Stimulated activated CD4-positive, alpha-beta T cell treated with anti-CD3 and anti-CD28 coated beads, Interleukin-12 subunit alpha, Interleukin-12 subunit beta, amount 100 ng/mL, for 4 hours (primary cell): ENCODE measurements at places on chromosomes 16 and 17.
A peak's percentile ranks its signal among the peaks of the same experiment; 100 is the strongest.

- no peak for DNase-seq
Observed at GRCh38 chr17:80879723-80880647, 111.7 kb upstream of the CHMP6 start.

GRCh38 chr16:76193906-76194615 lies 83.1 kb upstream of the CNTNAP4 start:
- no peak for DNase-seq

DNA sequence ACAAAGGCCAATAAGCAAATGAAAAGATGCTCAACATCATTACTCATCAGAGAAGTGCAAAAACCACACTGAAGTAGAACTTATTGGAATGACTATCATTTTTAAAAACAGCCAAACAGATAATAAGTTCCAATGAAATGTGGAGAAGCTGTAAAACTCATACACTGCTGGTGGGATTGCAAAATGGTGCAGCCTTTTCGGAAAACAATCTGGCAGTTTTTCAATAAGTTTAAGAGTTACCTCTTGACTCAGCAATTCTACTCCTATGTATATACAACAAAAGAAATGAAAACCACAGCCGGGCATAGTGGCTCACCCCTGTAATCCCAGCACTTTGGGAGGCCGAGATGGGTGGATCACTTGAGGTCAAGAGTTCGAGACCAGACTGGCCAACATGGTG lies 49.3 kb downstream of the AKAP10 start:
- DNase-seq: no peak

DNA sequence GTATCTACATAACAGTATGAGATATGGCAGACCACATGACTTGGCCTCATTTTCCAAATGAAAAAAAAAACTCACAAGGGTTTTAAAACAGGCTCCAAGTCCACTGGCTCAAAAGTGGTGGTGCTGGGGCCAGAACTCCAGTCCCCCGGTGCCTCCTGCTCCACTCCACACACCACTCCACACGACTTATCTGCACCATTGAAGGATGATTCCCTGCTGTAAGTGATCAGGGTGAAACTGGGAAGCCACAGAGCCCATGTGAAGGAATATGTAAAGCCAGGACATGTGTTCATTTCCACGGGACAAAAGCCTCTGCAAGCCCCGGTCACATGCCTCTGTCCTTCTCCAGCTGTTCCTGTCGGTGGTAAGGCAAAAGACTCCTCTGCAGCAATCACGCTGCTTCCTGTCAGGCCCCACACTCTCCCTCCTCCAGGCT lies 97.2 kb downstream of the ZNF18 start:
- no peak for DNase-seq

DNA sequence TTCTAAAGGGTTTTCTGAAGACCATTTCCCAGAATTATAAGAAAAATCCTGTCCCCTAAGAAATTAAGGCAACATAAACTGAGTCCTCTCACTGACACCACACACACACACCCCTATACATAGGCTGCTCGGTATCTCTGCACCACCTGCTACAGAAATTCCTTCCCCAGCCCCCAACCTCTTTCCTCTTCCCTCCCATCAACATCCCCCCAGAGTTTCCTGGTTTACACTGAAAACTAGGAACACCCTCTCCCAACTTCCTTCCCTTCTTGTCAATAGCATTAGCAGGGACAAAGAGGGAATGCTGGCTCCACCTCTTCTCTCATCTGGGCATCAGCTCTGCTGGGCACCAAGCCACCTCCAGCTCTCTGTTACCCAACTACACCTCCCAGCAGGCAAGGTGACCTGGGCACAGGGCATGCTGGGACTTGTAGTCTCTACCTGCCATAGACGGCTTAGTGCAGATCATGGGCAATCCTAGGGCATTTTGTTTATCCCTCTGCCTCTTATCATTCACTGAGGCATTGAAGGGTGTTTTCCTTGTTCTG lies 15.7 kb downstream of the CAVIN1 start:
- peak; percentile 47 for DNase-seq

GRCh38 chr17:39740357-39741111 lies 2.8 kb downstream of the GRB7 start:
- DNase-seq: no peak

GRCh38 chr16:52953215-52953614 lies 99.5 kb downstream of the CHD9NB start:
- no peak for DNase-seq
